PC-9 (cell line): ENCODE measurements at places on chromosomes 12 and 14.
A peak's percentile ranks its signal among the peaks of the same experiment; 100 is the strongest.

GRCh38 chr12:15882118-15882971 is at the start of gene STRAP:
TSS of gene STRAP (plus strand) at chr12:15882387. CDS start at chr12:15882708, 321 bp downstream.
- peak; percentile 98 for DNase-seq
- H3K4me3 ChIP-seq = peak within 1 kb of the TSS; percentile 88
- peaks cover 35% of the 10 kb centered on the region for H3K4me1 ChIP-seq
- peak within 1 kb of the TSS; percentile 95 for H3K27ac ChIP-seq
- peaks cover 22% of the 10 kb centered on the region for H3K36me3 ChIP-seq

DNA sequence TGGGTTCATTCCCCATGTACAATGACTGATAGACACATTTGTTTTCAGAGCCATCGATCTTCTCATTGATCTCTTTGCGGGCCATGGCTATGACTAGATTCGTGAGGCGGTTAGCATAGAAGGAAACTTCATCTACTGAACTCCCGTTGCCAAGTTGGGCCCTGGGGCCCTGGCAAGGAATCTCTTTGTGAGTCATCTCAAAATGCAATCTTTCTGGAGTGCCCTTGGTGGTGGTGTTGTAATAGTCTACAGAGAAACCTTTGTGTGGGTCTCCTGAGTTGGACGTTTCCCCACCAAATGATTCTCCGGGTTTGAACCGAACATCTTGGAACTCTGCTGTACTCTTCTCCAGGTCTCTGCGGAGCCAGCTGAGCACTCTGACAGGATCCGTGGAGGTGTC is 20.4 kb downstream of the AKAP3 start:
- H3K27me3 ChIP-seq = peaks cover 82% of the 10 kb centered on the region
- H3K4me3 ChIP-seq = no peak overlapping the region
- no peak overlapping the region for H3K27ac ChIP-seq
- no peaks in the 10 kb centered on the region for H3K4me1 ChIP-seq
- no peaks in the 10 kb centered on the region for H3K36me3 ChIP-seq

DNA sequence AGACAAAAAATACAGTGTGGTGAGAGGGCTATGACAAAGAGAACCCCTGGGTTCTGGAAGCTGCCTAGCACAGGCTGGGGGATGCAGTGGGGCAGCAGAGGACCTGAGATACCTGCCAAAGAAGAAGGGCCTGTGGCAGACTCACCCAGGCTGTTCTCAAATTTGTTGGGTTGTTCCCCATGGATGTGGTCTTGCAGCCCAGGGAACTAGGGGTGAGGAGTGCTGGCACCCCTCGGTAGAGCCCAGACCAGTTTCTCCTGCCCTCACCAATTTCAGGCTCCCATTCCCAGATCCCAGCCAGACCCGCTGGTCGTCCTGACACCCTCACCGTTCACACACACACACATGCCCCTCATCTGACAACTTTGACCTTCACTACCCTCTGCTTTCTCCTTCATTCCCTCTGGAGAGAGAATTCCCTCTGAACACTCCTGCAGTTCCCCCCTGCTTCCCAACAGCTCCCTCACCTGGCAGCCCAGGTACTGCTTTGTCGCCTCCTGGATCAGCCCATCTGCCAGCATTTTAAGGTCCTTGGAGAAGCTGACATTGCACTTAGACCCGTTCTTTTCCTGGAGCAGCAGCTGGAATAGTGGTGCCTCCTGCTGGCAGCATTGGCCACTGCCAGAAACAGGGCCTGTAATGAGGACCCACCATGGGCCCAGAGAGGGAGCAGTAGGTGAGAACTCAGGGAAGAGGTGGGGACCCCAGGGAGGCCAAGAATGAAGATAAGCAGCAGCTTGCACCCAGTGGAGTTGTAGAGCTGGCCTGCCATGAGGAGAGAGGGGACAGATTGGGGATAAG is 5.9 kb upstream of the GDF11 start:
- H3K4me1 ChIP-seq = peaks cover 9% of the 10 kb centered on the region
- no peak overlapping the region for H3K27ac ChIP-seq

DNA sequence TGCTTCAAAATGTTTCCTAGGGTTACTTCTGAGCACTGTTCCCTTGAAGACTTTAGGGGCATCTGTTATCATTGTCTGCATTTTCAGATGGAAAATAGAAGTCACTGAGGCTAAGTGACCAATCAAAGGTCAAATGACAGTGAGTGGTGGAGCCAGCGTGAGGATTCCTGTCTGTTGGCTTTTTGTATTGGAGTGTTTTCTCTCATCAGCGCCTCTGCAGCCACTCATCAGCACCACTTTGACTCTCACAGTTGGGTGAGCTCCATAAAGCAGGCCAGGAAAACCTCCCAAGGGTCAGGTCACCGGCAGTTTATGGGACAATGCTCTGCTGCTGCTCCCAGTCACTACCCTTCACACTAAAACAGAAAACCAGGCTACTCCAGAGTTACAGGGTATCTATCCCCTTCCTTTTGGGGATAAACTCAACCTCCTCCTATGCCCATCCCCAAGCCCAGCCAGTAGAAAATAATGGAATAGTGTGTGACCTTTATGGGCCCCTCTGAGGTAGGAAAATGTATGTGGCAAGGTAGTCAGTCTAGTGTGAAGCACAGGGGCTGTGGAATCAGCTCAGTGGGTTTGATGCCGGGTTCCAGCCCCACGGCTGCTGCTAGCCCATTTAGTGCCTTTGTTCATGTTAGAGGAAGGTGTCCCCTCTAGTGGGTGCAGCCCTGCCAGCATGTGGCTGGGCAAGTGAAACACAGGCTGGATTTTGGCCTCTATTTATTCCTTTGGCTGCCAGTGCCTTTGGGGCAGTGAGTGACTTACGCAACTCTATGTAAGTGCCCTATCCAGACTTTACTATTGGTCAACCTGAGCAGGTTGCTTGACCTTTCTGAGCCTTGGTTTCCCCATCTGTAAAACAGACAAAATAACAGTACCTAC is 133.8 kb upstream of the CPM start:
- H3K27me3 ChIP-seq = no peaks in the 10 kb centered on the region
- no peak overlapping the region for H3K4me3 ChIP-seq
- H3K27ac ChIP-seq = no peak overlapping the region
- no peaks in the 10 kb centered on the region for H3K36me3 ChIP-seq
- H3K4me1 ChIP-seq = peaks cover 17% of the 10 kb centered on the region
- DNase-seq = no peak

GRCh38 chr12:14239350-14239934 is 126.0 kb upstream of the ATF7IP start:
- peak overlapping the region; percentile 51 for H3K4me3 ChIP-seq
- peak overlapping the region; percentile 94 for H3K27ac ChIP-seq
- H3K27me3 ChIP-seq = no peaks in the 10 kb centered on the region

DNA sequence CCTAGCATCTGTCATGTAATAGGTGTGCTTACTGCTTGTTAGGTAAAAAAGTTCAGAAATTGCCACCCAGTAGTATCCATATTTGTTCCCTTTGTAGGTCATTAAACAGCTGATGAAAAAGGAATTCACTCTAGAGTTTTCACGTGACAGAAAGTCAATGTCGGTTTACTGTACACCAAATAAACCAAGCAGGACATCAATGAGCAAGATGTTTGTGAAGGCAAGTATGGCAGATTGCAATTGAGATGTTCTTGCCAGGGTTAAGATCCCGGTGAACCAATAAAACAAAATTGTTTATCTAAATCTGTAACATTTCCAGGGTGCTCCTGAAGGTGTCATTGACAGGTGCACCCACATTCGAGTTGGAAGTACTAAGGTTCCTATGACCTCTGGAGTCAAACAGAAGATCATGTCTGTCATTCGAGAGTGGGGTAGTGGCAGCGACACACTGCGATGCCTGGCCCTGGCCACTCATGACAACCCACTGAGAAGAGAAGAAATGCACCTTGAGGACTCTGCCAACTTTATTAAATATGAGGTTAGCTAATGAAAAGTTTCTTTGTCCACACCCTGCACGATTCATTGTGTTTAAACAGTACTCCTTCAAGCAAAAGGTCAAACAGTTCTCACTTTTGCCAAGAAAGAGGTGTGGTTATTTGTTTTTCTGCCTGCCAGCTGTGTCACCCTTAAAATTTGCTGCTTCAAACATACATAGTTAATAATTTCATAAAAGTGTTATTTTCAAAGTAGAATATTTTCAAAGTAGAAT is 58.3 kb downstream of the ATP2A2 start:
- H3K27ac ChIP-seq = peak overlapping the region; percentile 34
- peak; percentile 48 for DNase-seq
- no peaks in the 10 kb centered on the region for H3K27me3 ChIP-seq
- no peak overlapping the region for H3K4me3 ChIP-seq
- H3K36me3 ChIP-seq = peaks cover 70% of the 10 kb centered on the region

DNA sequence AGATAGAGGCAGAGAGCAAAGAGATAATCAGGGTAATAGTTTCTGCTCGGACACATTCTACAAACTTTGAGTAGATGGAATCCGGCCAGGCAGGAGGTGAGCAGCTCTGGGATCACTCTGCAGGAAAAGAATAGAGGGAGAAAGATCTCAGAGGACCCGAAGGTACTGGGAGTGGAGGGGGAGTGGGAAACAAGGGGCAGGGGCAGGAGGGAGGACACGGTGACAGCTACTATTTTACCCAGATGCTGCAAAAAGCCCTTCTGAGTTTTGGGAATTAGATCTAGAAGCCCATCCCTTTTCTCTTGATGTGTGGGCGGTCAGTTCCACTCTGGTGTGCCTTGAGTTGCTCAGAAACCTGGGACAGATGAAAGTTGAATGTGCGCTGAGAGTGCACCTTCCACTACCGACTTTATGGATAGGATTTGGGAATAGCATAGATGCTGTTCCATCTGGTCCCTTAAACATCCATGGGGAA is 556 bp downstream of the GPRC5A start:
- no peaks in the 10 kb centered on the region for H3K27me3 ChIP-seq
- H3K4me1 ChIP-seq = peaks cover 45% of the 10 kb centered on the region
- no peak for DNase-seq
- H3K27ac ChIP-seq = peak overlapping the region; percentile 93
- peak overlapping the region; percentile 86 for H3K4me3 ChIP-seq

- no peaks in the 10 kb centered on the region for H3K4me1 ChIP-seq
- H3K36me3 ChIP-seq = no peaks in the 10 kb centered on the region
- no peak for DNase-seq
- no peak overlapping the region for H3K27ac ChIP-seq
- no peaks in the 10 kb centered on the region for H3K27me3 ChIP-seq
Measured at GRCh38 chr12:16093825-16094224, 182.7 kb downstream of the DERA start.

DNA sequence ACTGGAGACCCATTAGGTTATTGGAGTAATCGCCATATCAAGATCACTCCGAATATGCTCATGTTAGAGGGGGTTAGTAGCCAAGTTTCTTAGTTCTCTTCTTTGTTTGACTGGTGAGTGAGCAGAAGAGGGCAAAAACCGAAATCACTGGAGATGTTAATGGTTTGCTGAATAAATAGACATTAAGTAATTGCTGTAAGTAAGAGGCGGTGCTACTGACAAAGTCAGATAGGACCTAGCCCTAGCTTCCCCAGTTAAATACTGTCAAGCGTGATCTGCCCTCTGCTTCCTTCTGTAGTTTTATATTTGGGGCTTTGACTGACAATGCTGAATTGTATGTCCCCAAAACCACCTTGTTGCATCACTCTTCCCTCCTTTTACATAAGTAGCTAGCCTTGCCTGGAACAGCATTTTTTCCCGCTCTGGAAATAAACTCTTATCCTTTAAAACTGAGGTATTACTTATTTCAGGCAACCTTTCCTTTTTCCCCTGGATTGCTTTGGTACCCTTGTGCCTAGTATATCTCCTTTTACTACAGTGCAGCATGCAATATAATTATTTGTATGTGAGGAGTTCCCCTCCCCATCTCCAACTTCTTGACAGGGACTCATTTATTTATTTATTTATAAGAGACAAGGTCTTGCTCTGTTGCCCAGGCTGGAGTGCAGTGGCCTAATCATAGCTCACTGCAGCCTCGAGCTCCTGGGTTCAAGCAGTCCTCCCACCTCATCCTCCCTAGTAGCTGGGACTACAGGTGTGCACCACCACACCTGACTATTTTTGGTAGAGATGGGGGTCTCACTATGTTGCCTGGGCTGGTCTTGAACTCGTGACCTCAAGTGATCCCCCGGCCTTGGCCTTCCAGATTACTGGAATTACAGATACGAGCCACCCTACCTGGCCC is 1.4 kb downstream of the SNRPF start:
- H3K4me3 ChIP-seq = peak overlapping the region; percentile 94
- peak overlapping the region; percentile 77 for H3K27ac ChIP-seq
- DNase-seq = no peak
- no peaks in the 10 kb centered on the region for H3K27me3 ChIP-seq
- peaks cover 16% of the 10 kb centered on the region for H3K4me1 ChIP-seq
- H3K36me3 ChIP-seq = peaks cover 41% of the 10 kb centered on the region

DNA sequence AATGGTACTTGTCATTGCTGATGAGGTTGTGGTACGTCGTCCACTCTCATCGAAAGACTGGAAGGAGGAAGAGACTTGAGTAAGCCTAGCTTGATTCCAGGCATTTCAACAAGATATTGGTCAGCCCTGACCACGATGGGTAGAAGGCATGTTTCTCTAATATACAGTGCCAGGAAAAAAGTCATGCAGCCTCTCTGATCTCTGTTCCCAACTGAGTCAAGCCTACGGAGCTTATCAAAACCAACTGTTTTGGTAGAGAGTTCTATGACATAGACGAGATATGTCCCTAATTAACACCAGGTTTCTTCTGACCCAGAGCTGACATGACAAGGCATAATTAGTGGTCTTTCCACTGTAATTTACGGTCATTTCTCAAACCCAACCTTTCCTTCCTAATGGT is 58.5 kb downstream of the NIN start:
- peaks cover 23% of the 10 kb centered on the region for H3K4me1 ChIP-seq
- no peak overlapping the region for H3K4me3 ChIP-seq
- no peak for DNase-seq

- H3K36me3 ChIP-seq = no peaks in the 10 kb centered on the region
- no peak overlapping the region for H3K27ac ChIP-seq
- no peak for DNase-seq
- no peak overlapping the region for H3K4me3 ChIP-seq
- H3K4me1 ChIP-seq = no peaks in the 10 kb centered on the region
- H3K27me3 ChIP-seq = no peaks in the 10 kb centered on the region
Measured at GRCh38 chr12:74984631-74985030, 225.0 kb downstream of the KCNC2 start.

- peak overlapping the region; percentile 98 for H3K27ac ChIP-seq
- H3K4me1 ChIP-seq = peaks cover 67% of the 10 kb centered on the region
- H3K27me3 ChIP-seq = no peaks in the 10 kb centered on the region
- H3K36me3 ChIP-seq = no peaks in the 10 kb centered on the region
Measured at GRCh38 chr12:26273811-26274210, 78.4 kb downstream of the SSPN start.

- no peaks in the 10 kb centered on the region for H3K36me3 ChIP-seq
- H3K4me3 ChIP-seq = no peak overlapping the region
- H3K4me1 ChIP-seq = no peaks in the 10 kb centered on the region
- H3K27ac ChIP-seq = no peak overlapping the region
- peaks cover 46% of the 10 kb centered on the region for H3K27me3 ChIP-seq
Measured at GRCh38 chr12:115638733-115639647, 638.5 kb downstream of the MED13L start.

DNA sequence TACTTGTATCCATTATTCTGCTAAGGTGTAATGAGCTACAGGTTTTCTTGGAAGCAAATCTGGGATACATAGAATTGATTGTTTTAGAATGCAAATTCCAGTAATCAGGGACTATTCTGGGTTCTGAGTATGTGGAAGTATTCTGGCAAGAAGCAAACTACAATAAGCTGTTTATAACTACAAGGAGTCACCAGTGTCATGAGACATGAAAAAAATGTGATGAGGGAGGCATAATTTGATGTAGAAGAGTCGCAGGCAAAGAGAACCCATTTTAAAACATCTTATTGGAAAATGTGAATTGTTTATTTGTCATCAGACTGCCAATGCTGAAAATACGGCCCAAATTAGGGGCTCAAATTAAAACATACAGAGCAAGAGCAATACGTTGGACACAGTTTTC is 321.8 kb upstream of the E2F7 start:
- H3K27me3 ChIP-seq = no peaks in the 10 kb centered on the region
- H3K36me3 ChIP-seq = no peaks in the 10 kb centered on the region
- H3K4me3 ChIP-seq = no peak overlapping the region
